Panc1 (cell line): ENCODE measurements at places on chromosomes 16 and 17.

- no peak for DNase-seq
Measured at GRCh38 chr17:2724784-2725164, 13.2 kb upstream of the CLUH start.

DNA sequence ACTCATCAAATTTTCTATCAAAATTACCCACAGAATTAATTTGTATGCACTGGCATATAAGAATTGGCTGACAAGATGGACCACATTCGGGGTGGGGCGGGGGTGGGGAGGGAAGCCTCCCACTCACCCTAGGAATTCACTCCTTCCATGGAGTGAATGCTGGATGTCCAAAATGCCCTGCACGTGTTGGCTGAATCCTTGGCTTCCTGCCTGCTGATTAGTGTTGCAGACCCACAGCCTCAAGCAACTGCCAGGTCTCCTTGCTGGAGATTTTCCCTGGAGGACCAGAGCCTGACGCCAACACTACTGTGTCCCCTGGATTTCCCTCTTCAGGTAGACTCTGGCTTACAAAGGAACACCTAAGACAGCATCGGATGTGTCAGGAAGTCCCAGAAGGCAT is 575.7 kb upstream of the CDH11 start:
- DNase-seq = no peak

DNA sequence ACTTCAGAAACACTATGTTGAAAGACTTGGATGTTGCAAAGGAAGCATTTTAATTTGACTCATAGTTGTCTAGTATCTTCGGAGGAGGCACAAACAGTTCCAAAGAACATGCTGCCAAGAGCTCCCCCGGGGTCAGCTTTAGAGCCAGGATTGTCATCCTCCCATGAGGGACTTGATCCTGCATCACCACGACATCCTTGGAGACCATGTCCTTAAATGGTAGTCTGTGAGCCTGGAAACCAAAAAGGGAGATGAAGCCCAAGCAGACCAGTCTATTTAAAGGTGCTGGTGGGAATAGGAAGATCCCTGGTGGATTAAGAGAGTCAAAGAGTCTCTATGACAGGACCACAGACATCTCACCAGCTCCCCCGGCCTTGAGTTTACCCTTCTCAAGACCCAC is 33.3 kb upstream of the DYNLRB2 start:
- DNase-seq = no peak

GRCh38 chr17:2184993-2185931 is 118.3 kb downstream of the SMG6 start:
- no peak for DNase-seq

DNA sequence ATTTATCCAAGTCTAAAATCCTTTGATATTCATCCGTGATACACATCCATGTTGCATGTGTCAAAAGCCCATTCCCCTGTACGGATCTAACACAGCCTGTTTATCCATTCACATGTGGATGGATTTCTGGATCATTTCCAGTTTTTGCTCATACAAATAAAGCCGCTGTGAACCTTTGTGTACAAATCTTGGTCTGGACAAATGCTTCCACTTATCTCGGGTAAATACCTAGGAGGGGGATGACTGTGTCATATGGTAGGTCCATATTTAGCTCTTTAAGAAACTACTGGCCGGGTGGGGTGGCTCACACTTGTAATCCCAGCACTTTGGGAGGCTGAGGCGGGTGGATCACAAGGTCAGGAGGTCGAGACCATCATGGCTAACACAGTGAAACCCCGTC is 6.3 kb upstream of the TBCD start:
- DNase-seq = no peak

- DNase-seq = no peak
Measured at GRCh38 chr16:54200161-54200534, 86.4 kb downstream of the IRX3 start.

DNA sequence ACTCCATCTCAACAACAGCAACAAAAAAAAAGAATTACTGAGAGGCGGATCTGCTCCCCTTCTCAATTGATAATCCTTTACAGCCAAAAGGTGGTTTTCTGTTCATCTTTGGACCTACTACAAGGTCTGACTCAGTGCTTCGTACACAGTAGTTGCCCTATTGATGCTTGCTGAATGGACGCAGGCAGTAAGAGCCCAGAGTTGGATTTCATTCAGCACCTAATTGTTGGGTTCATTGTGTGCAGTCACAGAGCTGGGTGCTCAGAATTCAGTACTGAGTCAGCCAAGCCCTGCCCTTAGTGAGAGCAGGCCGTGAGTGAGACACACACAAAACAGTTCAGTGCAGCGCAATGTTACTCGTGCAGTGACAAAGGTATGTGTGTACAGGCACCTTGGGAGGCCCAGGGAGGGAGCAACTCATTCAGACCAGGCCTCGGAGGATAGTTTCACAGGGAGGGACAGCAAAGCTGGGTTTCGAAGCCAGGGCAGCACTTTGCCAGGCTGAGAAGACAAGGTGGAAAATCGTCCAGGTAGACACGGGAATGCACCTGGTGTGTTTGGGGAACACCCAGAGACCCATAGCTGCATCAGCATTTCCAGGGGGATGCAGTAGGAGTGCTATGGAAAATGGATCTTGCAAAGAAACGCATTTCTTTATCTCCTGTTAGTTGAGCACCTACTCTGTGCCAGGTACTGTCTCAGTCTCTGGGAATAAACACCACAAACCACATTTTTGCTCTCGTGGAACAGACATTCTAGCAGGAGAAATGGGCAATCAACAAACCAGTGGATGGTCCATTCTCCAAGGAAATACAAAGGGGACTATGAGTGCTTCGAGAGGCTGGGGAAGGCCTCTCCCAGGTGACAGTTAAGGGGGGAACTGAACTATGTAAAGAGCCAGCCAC is 18.1 kb upstream of the KRT17 start:
- DNase-seq = no peak

DNA sequence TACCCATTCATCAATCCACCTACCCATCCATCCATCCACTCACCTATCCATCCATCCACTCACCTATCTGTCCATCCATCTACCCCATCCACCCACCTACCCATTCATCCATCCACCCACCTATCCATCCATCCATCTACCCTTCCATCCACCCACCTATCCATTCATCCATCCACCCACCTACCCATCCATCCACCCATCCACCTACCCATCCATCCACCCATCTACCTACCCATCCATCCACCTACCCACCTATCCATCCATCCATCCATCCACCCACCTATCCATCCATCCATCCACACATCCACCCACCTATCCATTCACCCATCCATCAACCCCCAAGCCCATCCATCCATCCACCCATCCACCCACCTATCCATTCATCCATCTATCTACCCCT is 267.1 kb downstream of the MRTFB start:
- DNase-seq = no peak

- no peak for DNase-seq
Measured at GRCh38 chr16:3283543-3284447, 504 bp downstream of the ZNF263 start.

DNA sequence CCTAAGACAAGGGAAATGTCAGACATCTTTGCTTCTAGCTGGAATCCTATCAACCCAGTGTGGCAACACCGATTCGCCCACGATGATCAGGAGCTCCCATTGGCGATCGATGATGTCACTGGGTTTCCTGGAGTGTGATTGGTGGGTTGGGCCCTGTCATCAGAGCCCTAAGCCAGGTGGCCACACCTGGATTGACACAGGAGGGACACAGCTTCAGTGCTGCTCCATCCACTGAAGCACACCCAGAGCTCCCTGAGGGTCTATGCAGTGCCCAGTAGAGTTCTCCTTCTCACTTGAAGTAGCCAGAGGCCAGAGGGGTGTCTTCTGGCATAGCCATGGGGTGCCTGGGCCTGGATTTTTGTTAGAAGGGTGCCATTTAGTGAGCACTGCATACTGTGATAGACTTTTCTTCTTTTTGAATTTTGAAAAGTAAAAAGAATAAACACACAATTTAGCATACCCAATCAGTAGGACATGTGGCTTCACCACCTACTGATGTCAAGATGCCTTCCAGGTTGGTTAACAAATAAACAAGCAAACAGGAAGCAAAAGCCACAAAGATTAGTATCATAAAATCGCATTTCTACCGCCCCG is 77.6 kb downstream of the CMIP start:
- no peak for DNase-seq

DNA sequence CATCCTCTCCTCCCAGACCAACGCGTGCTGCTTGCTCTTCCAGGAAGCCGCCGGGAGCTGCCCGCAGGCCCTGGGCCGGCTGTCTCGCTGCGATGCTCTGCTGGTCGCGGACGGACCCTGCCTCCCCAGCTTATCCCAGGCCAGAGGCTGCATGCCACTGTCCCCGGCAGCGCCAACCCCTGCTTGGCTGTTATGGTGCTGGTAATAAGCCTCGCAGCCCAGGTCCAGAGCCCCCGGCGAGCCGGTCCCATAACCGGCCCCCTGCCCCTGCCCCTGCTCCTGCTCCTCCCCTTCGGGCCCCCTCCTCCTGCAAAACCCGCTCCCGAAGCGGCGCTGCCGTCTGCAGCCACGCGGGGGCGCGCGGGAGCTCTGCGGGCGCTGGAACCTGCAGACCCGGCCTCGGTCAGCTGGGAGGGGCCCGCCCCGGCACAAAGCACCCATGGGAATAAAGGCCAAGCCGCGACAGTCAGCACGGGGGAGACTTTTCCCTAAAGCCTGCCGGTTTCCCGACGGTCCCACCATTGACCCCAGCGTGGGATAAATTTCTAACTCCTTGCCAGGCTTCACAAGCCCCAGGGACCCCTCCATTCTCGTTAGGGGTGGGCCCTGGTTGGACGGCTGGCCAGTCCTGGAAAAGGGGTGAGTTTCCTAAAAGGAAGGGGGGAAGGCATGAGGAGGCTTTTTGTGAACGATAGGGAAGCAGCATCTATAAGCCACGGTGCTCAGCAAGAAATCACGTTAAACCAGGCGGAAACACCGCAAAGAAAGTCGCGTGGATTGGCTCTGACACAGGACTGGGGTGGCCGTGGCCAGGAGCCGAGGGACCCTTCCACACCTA is 11.2 kb downstream of the ENPP7 start:
- DNase-seq = no peak
